ENCODE measurements at places on chromosomes 2 and 18.

DNA sequence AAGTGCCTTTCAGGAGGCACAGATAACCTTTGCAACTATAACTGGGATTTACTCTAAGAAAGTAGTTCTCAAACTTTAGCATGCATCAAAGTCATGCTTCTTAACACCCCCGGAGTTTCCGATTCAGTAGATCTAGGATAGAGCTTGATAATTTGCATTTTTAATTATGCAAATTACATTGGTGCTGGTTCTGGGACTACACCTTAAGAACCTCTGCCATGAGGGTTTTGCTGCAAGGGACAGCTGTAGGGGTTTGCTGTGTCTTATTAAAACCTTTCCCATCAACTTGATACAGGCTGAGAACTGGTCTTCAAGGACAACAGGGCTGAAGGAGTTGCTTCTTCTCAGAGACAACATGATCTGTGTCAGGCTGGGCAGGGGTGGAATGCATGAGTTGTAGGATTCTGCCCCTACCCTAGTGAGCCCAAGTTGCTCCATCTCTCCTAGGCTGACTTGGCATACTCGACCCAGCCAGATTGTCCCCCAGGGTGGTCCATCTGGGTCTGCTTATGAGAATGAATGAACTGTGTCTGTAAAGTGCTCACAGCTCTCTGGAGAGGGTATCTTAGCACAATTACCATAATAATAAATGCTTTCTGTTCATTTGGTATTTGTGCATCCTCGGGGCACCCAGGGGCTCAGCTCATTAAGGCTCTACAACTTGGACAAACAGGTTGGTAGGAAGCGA, 232.7 kb downstream of the CLIP4 start:
- DNase-seq, result no peak

- no peak for DNase-seq
Observed at GRCh38 chr2:20916604-20917286, 93.8 kb upstream of the LDAH start.

DNA sequence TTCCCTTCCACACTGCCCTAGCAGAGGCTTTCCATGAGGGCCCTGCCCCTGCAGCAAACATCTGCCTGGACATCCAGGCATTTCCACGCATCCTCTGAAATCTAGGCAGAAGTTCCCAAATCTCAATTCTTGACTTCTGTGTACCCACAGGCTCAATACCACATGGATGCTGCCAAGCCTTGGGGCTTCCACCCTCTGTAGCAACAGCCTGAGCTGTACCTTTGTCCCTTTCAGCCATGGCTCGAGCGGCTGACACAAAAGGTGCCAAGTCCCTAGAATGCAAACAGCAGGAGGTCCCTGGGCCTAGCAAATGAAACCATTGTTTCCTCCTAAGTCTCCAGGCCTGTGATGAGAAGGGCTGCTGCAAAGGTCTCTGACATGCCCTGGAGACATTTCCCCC, 744.5 kb upstream of the LINC00305 start:
- DNase-seq, result no peak

- DNase-seq, result no peak
Observed at GRCh38 chr18:35519148-35519899, 21.6 kb upstream of the INO80C start.

- no peak for DNase-seq
Observed at GRCh38 chr2:119015845-119016244, 73.9 kb downstream of the MARCO start.

GRCh38 chr18:36672437-36673344, 156.1 kb downstream of the TPGS2 start:
- peak; percentile 99 for DNase-seq

GRCh38 chr2:115609978-115610377, 1167.5 kb downstream of the DPP10 start:
- DNase-seq, result no peak

GRCh38 chr2:223859070-223859469, 21.7 kb upstream of the AP1S3 start:
- DNase-seq, result no peak

DNA sequence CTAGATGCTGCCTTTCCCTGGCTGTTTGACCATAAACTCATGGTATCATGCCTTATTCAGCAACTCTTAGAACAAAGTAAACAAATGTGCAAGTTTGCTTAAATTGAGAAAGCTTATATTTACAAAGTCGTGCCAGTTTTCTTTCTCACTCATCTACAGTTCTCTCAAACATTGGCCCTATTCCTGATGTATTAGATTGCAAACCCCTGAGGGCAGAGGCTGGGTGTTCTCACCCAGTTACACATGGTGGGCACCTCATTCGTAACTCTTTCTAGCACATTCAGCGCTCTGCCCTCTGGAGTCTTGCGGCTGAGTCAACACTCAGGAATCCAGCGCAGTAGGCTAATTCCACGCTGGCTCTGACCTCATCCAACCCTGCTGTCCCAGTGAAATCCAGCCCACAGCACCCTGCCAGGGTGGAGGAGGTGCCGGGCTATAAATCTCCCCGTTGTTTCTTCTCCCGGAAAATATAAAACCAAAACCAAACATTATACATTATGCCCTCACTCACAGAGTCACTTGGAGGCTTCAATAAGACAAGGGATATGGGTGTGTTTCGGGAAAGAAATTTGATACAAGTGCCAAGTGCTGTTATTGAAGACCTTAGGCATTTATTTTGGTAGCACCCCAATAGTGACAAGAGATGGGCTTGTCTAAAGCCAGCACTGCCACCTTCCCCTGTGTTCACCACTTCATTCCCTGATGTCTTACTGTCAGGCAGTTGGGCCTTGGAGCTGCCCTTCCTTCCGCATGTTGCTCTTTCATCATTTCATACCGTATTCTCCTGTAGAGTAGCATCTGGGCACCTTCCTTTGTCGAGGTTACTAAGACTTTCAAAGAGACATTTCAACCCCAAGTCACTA, 287.4 kb downstream of the PRKCE start:
- no peak for DNase-seq

GRCh38 chr18:57443702-57444101, 8.5 kb downstream of the ONECUT2 start:
- DNase-seq, result no peak

GRCh38 chr18:55189972-55190371, 230.7 kb upstream of the CCDC68 start:
- DNase-seq, result no peak

- DNase-seq, result peak; percentile 70
Observed at GRCh38 chr2:178397002-178397605, 53.9 kb downstream of the PRKRA start.

DNA sequence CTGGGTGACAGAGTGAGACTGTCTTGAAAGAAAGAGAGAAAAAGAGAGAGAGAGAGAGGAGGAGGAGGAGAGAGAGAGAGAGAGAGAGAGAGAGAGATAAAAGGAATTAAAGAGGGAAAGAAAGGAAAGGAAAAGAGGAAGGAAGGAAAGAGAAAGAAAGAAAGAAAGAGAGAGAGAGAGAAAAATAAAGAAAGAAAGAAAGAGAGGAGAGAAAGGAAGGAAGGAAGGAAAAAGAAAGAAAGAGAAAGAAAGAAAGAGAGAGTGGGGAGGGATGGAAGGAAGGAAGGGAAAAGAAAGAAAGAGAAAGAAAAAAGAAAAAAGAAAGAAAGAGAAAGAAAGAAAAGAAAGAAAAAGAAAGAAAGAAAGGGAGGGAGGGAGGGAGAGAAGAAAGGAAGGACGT, 29.8 kb downstream of the MOGAT1 start:
- no peak for DNase-seq

DNA sequence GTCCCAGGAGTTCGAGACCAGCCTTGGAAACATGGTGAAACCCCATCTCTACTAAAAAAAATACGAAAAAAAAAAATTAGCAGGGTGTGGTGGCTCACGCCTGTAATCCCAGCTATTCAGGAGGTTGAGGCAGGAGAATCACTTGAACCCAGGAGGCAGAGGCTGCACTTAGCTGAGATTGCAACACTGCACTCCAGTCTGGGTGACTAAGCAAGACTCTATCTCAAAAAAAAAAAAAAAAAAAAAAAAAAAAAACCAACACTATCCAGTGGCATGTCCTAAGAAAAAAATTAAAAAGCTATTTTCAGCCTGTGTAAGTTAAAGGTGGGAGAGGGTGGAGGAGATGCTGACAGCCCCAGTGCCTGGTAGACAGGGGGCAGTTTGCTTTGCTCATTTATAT, 32.2 kb upstream of the REL start:
- DNase-seq, result no peak

DNA sequence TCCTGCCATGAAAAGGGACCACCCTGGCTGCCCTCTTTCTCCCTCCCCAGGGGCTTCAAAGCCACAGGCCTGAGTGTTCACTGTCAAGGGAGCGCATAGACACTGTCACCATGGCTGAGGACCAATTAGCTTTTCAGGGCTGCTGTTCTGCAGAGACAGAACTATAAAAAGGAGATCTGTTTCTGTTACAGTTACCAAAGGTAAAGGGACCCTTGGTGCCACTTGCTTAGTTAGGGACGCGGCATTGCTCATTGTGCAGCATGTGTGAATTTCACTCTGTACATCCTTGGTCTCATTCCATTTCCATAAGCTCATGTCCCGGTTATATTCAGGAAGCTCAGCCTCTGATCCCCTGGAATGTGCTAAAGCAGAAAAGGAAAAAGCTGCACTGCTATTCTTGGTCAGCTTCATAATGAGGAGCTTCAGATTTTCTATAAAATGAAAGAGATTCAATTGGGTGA, 55.5 kb upstream of the RNF152 start:
- DNase-seq, result no peak

DNA sequence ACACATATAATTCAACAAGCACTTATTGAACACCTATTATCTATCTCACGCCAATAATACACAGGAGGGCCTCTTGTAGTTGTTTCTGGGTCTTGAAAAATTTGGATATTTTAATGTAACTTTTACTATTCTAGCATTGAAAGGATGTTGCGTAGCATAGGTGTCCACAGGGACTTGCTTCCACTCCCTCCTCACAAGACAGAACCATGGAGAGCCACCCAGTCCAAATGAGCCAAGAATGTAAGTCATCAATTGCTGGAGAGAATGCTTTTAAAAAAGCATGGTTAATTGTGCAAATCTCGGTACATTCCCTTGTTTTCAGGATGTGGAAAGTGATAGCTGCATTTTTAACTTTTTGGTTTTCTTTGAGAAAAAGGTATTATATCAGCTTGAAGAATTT, 46.8 kb downstream of the DOCK10 start:
- no peak for DNase-seq

DNA sequence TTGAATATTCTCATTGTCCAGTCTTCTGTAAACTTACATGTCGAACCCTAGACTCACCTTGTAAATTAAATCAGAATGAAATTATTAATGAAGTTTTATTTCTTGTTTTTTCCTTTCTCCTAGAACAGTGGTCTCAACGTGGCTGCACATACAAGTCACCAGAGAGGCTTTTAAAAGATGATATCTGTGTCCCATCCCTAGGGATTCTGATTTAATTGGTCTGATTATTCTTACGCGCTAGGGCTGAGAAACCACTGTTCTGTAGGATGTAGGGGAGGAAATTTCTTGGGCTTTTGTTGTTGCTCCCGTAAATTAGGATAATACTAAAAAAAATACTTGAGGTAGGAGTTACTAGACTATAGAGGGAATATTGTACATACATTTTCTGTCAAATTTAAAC, 32.1 kb downstream of the PPM1B start:
- DNase-seq, result no peak

GRCh38 chr2:62596061-62596921, 90.3 kb upstream of the TMEM17 start:
- DNase-seq, result no peak

GRCh38 chr2:72562451-72563153, 263.2 kb downstream of the EXOC6B start:
- DNase-seq, result no peak

GRCh38 chr2:37323781-37324535, 675 bp downstream of the PRKD3 start:
- DNase-seq, result peak; percentile 34

DNA sequence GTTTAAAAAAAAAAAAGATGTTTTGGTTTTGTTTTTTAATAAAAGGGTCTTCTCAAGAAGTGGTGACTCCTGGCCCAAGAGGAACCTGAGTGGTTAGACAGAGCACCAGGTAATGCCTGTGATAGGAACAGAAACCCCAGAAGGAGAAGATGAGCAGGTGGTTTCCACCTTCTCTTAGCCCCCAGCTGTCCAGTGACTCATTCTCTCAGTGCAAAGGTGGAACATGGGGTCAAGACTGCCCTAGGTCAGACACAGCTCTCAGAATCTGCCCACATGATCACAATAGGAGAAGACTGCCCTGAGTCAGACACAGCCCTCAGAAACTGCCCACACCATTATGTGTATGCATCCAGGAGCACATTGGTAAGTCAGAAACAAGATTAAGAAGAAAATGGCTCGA, 61.8 kb downstream of the TBC1D8 start:
- no peak for DNase-seq

DNA sequence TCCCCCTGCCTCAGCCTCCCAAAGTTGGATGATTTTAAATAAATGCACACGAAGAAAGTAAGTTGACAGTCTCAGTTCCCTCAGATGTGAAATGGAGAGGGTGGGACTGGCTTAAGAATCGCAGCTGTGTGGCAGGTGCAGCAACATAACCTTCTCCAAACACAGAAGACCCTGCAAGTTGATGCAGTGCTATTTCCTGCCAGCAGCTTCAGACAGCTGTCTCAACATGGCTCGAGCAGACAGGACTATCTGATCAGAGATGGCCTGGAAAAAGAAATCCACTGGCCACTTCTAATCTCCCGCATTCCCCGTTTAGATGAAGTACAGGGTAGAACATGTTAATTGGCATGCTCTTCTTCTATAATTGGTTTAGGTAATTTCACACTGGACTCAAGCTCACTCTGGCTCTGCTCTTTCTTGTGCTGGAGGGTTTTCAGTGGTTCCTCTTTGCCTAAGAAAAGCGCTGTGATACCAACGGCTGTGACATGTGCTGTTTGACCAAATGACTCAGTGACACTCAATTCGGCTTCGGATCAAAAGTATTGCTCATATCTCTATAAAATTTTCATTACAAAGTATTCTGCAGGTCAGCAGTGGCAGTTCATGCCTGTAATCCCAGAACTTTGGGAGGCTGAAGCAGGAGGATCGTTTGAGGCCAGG, 40.2 kb downstream of the MYOM1 start:
- DNase-seq, result no peak

DNA sequence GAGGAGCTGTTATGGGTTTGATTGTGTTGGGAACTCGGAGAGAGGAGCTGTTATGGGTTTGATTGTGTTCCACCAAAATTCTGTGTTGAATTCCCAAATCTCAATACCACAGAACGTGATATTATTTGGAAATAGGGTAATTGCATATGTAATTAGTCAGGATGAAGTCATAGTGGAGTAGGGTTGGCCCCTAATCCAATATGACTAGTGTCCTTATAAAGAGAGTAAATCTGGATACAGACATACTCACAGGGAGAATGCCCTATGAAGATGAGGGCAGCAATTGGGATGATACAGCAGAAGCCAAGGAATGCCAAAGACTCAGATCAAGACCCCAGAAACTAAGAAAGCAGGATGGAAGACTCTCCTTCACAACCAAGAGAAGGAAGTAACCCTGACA, 1023.2 kb upstream of the ZEB2 start:
- DNase-seq, result no peak

GRCh38 chr2:88626171-88627054, 851 bp downstream of the EIF2AK3 start:
- peak; percentile 39 for DNase-seq

- no peak for DNase-seq
Observed at GRCh38 chr18:77131100-77131651, 1.4 kb downstream of the MBP start.
